ENCODE measurements at places on chromosomes 16 and 17.
A peak's percentile ranks its signal among the peaks of the same experiment; 100 is the strongest.

DNA sequence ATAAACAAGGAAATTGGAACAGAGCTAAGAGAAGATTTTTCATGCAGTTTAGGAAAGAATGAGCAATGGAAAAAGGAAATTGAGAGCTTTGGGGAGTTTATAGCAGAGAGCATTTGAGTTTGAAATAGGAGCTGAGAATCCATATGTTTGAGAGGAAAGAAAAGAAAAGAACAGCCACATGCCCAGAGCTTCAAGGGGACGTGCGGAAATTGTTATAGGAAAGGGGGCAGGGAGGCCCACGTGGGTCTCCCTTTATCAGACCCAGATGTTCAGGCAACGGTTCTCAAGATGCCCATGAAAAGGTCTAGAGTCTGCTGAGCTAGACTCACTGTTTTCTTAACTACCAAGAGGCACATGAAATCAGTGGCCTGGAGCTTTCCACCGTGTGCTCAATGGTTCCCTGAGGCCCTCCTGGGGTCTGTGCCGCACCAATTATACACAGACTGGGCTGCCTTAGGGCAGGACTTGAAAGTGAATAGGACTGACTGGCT lies 31.2 kb downstream of the CHD9 start:
- no peak for DNase-seq

- no peak for DNase-seq
Observed at GRCh38 chr17:18185391-18185790, 1.8 kb downstream of the ALKBH5 start.

DNA sequence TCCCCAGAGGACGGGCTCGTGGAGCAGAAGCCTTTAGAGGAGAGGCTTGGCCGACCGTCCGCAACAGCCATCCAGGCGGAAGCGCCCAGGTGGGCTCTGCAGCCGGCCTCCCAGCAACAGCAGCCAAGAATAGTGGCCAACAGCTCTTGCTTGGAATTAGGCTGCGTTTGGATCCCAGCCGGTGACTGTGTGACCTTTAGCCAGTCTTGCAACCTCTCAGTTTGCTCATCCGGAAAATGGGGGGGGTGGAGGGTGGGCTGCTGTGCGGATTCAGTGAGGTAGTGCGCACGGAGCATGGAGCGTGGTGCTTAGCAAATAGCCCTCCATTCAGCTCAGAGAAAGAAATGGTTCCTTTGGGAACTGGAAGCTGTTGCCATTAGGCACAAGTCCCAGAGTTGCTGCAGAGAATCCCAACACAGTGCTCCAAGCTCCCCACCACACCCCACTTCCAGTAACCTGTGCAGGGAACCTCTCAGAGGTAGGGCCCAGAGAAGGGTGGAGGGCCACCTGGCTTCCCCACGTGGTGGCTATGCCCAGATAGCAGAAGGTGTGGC lies 46.7 kb downstream of the RTN4RL1 start:
- no peak for DNase-seq

GRCh38 chr16:27237219-27238015 lies 31.2 kb downstream of the NSMCE1 start:
- DNase-seq: peak; percentile 52

DNA sequence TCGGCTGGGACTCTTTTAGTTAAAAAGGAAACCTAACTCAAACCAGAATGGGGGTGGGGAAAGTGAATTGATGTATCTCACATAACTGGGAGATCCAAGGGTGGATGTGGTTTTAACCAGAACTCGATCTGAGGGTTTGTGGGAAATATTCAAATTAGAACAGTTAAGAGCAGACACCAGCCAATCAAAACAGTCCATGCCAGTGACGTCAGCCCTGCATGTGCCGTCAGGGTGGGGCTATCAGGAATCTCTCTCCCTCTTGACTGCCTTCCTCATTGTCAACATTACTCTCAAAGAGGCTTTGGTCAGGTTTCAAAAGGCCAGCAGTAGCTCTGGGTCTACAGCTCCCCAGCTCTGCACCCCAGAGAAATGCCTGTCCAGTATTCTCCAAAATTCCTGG lies 94.2 kb upstream of the HSBP1 start:
- DNase-seq: no peak

DNA sequence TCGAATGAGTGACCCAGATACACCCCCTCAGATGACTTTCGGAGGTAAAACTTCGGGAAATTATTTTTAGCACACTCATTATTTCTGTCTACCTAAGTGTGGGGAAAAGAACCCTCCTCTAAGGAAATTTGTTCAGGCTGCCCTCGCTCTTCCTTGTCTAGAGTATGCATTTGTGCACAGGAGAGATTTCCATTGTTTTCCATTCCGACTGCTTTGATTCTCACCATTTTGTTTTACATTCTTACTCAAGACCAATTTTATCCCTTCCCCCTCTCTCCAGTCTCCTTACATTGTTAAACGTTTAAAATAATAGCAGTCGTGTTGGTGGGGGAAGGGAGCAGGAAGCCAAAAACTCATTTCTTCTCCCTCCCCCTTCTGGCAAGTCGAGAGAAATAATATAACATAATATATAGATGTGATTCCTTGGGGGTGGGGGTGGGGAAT lies 1.5 kb upstream of the CHD3 start:
- DNase-seq: no peak
